ENCODE measurements at places on chromosomes 5 and 9.

DNA sequence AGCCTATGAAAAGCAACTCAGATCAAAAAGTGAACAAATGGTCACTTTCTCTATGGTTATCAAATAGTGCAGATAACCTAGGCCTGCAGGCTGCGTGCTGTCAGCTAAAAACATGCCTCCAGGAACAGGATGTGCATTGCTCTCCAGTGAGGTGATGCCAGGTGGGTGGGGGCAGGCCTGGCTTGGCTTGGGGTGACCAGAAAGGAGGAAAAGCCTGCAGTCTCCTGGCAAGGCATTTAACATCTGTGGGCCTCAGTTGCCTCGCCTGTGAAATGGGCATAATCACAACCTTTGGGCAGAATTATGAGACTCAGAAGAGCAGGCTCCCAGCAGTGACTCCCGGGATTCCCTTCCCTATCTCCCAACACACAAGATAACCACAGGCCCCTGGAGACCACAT lies 135.9 kb downstream of the COL23A1 start:
- DNase-seq = no peak

GRCh38 chr5:71839096-71839884 lies 120.2 kb downstream of the CARTPT start:
- DNase-seq = no peak

DNA sequence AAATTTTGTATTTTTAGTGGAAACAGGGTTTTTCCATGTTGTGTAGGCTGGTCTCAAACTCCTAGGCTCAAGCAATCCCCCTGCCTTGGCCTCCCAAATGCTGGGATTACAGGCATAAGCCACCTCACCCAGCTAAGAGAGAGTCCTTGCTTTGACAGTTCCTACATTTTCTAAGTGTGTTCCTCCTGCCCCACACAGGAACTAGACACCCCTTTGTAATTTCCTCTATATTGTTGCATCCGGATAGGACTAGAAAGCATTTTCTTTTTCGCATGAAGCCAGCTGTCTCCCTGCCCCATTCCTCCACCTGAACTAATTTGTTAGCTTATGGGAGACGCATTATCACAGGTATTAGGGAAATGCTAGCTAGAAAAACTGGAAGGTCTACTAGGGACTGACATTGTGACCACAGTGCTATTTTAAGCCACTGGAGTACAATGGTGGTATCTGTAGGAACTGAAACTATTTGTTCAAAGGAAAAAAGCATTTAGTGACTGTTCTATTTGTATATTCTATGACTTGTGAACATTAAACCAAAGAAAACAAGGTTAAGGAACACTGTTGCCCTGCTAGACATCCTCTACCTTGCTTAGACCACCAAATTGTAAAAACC lies 214.1 kb downstream of the SMARCA2 start:
- DNase-seq = no peak

DNA sequence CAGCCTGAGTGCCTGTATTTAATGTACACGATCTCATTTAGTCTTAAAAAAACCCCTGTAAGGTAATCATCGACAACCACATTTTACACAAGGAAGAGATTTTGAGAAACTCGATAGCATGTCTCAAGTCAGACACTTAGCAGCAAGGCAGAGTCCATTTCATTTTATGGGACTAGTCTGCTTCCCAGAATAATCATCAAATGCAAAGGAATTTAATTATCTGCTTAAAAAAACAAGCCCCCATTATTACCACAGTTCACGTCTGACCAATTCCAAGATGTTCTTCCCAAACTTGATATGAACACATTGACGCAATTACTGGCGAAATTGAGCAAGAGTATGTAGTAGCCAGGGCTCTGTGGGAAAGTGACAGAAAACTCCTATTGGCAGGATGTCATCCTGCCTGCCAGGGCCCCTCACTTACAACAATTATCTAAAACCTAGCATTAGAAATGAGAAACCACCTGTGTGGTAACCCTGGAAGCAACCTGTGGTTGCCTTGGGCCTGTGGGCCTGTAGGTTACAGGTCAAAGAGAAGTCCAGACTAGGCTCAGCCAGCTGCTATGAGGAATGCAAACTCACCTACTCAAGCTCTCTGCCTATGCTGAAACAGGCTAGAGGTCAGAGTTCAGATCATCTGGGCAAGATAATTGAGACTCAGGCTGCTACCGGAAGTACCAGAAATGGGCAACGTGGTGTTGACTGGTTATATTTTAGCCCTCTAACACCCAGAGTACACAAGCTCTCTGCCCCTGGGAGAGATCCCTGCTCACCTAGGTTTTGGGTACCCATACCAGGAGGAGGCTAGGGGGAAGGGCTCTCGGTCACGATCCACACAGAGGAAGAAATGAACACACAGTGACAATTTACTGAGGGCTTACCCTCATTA lies 1.6 kb downstream of the B4GALT1 start:
- no peak for DNase-seq

DNA sequence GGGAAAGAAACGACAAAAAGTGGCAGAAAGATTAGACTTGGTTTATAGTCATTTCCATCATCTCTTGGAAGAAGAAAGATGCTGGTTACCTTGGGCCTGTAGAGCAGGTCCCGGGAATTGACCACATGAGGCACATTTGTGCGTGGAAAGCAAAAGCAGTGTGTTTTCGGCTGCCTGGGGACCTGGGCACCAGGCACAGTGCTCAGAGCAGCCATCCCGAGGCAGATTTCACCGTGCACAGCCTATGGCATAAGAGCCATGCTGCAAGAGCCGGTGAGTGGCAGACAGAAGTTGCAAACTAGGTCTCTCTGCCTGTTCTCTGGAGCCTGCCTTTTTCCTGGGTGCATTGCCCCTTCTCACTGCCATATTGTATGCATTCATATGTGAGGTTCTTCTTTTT lies 77.0 kb downstream of the ICE1 start:
- no peak for DNase-seq

- no peak for DNase-seq
These were observed 499.6 kb upstream of the TRPC7 start for GRCh38 chr5:136864960-136865359.

GRCh38 chr9:27196383-27196782 lies 87.4 kb downstream of the TEK start:
- no peak for DNase-seq

DNA sequence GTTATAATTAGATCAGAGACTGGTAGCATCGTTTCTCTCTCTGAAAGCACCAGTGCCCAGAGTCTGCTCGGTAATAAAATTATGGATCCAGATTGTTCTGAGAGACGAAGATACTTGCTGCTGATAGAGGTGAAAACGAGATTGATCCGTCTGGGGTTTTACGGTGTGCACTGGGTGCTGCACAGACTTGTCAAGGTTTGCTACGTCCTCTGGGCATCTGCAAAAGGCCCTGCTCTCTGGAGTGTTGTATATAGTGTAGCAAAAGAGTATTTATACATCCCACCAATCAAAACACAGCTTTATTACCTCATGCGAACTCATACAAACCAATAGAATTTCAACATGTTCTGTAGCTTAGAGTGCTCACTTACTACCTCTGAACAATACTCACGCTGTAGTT lies 219.3 kb downstream of the PBX3 start:
- DNase-seq = no peak

- no peak for DNase-seq
These were observed 47.9 kb upstream of the UNC5A start for GRCh38 chr5:176762489-176762888.

GRCh38 chr5:7363067-7363677 lies 32.8 kb upstream of the ADCY2 start:
- DNase-seq = no peak

DNA sequence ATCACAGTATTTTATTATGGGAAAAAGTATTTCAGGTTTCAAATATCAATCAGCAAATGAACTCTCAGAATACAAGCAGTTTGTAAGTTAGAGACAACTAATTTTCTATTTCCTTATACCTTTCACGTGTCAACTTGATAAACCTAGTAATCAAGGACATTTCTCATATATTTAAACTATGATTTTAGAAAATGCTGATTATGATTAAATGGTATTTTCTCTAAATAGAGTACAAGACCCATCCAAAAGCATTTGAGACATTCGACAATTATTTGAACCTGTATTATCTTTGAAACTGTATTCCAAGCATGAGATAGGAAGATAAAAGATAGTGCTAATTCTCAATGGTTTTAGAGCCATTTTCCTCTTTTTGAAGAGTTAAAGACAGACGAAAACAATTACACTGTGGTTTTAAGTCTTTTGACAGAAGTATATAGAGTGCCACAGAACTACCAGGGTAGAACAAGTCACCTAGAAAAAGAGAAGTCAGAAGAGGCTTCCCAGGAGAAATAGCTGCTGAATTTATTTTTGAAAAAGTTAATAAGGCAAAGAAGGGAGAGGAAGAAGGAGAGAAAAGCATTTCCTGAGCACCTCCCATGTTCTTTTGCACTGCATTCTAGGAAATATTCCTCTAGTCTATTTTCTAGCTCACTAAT lies 5.6 kb downstream of the MEIKIN start:
- no peak for DNase-seq

- no peak for DNase-seq
These were observed 129.7 kb downstream of the ARL15 start for GRCh38 chr5:54180630-54181031.

DNA sequence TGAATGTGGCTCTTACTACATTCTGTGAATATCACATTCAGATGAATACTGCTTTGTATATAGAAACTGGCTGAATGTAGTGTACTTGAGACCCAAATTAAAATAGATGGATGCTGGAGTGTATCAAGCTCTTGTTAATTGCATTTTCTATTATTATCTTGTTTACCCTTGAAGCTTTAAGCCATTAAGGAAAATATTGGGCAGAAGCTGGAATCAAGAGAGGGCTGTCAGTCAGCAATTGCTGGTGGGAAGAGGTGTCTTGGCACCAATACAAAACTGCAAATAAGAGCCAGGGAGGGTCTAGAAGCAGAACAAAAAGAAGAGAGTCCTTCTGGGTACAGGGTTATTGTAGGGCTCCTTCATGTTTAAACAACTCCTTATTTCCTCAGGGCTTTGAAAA lies 38.8 kb downstream of the MUSK start:
- DNase-seq = no peak

DNA sequence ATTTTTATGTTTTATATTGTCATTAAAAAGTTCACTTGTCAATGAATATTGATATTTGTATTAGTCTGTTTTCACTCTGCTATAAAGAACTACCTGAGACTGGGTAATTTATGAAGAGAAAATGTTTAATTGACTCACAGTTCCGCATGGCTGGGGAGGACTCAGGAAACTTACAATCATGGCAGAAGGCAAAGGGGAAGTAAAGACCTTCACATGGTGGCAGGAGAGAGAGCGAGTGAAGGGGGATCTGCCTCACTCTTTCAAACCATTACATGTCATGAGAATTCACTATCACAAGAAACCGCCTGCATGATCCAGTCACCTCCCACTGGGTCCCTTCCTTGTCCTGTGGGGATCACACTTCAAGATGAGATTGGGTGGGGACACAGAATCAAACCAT lies 27.4 kb downstream of the SRD5A1 start:
- DNase-seq = no peak

GRCh38 chr5:144083185-144083584 lies 87.3 kb downstream of the YIPF5 start:
- no peak for DNase-seq

DNA sequence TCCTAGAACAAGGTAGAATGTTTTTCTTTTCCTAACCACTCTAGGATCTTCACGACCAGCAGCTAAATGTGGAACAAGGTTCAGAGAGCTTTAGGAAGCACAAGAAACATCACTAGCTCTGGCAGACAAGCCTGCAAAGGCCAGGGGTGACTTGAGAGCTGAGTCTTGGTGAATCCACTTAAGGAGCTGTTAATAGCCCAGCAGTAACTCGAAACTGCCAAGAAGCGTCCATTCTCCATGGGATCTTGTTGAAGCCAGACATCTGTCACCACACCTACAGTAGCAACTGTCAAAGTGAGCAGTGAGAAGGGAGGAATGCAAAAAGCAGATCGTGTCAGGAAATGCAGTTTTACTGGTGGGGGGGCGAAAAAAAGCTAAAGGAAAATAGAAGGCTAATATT lies 87.2 kb downstream of the ATPSCKMT start:
- no peak for DNase-seq

DNA sequence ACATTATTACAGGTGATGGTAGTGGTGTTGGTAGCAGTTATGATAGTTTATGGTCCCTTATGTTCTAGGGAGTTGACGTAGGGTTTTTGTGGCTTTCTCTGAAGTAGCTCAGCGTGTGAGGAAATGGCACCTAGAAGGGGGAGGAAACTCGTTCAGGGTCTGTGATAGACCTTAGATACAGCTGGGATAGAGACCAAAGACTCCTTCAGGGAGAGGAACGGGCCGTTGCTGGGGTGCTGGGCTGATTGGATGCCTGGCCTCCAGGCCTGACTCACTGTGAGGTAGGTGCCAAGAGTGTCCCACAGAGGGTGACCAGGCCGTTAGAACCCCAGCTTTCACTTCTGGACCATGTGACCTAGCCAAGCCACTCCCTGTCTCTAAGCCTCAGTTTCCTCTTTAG lies 96.6 kb downstream of the DAB2IP start:
- no peak for DNase-seq
